RPMI8226 (cell line): ENCODE measurements at places on chromosomes 6 and 20.

GRCh38 chr6:88119769-88120168, 46.4 kb downstream of the CNR1 start:
- DNase-seq: peak; percentile 18

DNA sequence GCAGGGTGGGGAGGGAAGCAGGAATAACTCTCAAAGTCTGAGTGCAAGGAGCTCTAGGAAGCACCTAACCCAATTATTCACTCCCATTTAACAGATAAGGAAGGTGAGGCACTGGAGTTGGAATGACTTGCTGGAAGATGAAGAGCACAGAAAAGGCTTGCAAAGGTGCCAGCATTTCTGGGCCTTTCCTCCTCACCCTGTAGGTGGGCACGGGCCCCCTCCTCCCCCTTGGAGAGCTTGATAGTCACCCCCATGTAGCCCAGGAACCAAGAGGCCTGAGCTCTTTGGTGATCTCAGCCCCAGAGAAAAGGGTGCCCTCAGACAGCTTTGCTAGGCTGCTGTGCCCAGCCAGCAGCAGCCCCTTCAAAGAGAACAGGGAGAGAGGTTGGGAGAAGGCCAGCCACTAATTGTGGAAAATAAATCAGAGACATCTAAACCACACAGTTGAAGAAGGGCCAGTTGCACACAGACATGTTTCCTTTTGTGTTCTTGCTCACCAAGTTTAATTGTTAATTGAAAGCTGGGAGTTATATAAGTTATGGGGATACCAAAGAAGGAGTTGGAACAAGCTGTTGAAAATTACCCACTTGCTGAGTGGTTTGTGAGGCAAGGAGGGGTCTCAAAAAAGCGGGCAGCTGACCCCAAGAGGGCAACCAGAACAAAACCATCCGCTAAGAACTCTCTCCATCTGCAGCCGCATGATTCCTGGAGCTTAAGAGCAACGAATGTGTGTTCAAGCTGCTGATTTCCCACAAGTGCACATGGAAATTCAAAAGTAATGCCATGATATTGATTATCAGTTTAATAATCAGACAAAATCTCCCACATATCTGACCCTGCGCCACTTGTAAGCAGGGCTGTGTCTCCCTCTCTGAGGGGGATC, 77.0 kb downstream of the MRPL14 start:
- no peak for DNase-seq

DNA sequence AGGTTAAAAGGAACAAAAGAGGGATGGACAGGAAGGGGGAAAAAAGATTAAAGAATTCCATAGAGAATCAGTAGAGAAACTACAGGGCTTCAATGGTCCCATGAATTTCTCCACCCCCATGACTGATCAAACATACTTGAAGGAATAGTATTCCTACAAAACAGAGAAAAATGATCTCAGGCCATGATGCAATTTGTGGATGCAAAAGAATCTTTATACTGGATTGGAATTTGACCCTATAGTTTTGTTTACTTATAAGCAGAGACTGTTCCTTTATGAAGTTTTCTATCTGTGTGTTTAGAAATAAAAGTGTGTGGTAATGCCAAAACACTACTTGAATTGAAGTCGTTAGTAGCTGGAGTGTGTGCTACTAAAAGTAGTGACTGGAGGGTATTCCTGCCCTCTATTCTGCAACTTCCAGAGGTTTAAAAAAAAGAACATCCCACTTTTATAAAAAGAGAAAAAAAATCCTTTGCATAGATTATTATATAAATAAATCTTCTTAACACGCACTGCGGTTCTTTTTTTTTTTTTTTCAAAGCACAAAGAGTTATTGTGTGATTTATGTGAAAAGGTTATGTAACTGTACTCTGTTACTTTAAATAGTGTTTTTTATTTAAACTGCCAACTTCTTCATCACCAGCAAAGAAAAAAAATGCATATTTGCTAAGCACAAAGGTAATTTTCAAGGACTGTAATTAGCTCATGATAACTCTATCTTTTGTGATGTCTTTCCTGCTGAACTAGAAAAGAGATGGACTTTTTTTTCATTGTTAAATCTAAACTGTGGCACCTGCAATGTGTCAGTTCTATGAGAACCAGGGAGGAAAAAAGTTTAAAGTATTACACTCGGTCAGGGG, 214.5 kb upstream of the CITED2 start:
- DNase-seq: no peak

DNA sequence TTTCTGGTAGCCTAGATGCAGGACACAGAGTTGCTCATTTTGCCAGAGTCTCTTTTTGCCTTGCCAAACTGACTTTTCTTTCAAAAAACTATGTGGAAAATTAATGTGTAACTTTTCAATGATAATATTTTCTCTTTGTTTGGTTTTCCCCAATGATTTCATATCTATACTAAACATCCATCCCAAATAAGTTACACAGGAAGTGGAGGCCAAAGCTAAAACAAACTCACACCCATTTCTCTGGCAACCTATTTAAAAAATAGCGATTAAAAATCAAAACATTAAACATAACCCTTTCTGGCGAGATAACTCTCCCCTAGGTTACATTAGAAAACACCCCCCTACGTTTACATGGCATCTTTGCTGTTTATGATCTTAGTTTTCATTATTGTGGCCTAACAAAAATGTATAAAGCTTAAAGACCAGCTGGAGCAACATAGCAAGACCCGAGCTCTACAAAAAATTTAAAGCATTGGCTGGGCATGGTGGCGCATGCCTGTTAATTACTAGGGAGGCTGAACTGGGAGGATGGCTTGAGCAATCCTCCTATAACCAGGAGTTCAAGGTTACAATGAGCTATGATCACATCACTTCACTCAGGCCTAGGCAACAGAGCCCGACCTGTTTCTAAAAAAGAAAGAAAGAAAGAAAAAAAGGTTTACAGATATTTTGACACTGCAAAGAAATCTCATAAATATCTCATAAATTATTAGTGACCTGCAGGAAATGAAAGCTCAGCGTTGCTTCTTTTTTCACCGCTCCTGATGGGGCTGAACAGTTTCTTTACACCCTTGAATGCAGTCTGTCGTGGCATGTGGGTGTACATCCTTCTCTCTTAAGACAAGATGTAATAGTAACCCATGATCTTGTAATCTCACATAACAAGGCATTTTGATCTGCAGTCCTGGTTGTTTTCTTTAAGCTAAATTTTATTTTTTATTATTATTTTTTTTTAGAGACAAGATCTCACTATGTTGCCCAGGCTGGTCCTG, 32.8 kb upstream of the CEP85L start:
- no peak for DNase-seq

- no peak for DNase-seq
Observed at GRCh38 chr6:170456334-170456733, 96.8 kb downstream of the PSMB1 start.

- DNase-seq: no peak
Observed at GRCh38 chr6:116881236-116881635, 4.2 kb downstream of the RFX6 start.

GRCh38 chr6:140857739-140858380, 1274.9 kb upstream of the GJE1 start:
- DNase-seq: no peak
